ENCODE measurements at places on chromosomes 1 and 21. TPM values are rescaled to one million over a fixed set of nuclear protein-coding genes. Genes with fewer than 3 reads are reported as not detected.

The OR2L8 gene
- total RNA-seq: not detected

The TMEM240 gene
- total RNA-seq: 12.2 TPM

The DRAXIN gene
- 0.19 TPM for total RNA-seq

The OLFML2B gene
- total RNA-seq: 1.4 TPM

The HECTD3 gene
- total RNA-seq: 78.0 TPM

The SPRR4 gene
- total RNA-seq: not detected

The IVL gene
- total RNA-seq: not detected

The RC3H1 gene
- total RNA-seq: 38.0 TPM

The PDZK1 gene
- total RNA-seq: not detected

The CD52 gene
- 17.8 TPM for total RNA-seq

The COL6A1 gene
- 114 TPM for total RNA-seq

The MCOLN2 gene
- 101 TPM for total RNA-seq

The LAX1 gene
- total RNA-seq: 2.6 TPM

The CNR2 gene
- total RNA-seq: 0.17 TPM
